Small intestine (tissue), 16 donors: ENCODE measurements at places on chromosomes 1 and 21. TPM values are rescaled to one million over a fixed set of nuclear protein-coding genes. Genes with fewer than 3 reads are reported as not detected.

DNA sequence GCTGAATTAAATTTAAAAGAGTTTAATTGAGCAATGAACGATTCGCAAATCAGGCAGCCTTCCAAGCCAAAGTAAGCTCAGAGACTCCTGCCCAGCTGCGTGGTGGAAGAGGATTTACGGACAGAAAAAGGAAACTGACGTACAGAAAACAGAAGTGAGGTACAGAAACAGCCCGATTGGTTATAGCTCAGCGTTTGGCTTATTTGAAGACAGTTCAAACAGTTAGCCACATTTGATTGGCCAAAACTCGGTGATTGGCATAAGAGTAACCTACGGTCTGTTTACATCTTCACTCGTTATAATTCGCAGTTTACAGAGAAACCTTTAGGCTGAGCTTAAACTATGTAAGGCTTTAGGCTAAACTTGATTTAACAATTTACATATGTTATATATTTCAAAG, 46.9 kb downstream of the CR1L start:
- H3K4me3 ChIP-seq: no peak overlapping the region
- DNase-seq: no peak
- H3K4me1 ChIP-seq: no peaks in the 10 kb centered on the region
- H3K27me3 ChIP-seq: no peaks in the 10 kb centered on the region

GRCh38 chr1:9291914-9292360, 757 bp upstream of the SPSB1 start:
- H3K4me3 ChIP-seq: peak overlapping the region; percentile 97
- peak overlapping the region; percentile 87 for H3K27ac ChIP-seq
- peaks cover 10% of the 10 kb centered on the region for H3K4me1 ChIP-seq
- no peaks in the 10 kb centered on the region for H3K27me3 ChIP-seq

DNA sequence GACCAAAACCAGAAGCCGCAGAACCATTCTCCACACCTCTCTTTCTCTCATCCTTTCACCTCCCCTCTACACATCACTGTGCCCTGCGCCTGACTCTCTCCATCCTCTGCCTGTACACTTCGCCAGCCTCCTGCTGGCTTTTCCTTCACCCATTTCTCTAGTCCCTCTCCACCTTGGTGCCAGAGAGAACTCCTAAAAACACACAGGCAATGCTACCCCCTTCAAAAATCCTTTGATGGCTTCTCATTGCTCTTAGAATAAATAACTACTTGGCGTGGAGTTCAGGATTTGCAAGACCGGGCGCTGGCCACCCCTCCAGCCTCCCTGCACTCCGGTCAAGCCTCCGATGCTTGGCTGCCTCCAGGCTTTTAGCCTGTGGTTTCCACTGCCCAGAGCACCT, 8.6 kb downstream of the CRABP2 start:
- peaks cover 3% of the 10 kb centered on the region for H3K27me3 ChIP-seq
- DNase-seq: no peak
- H3K4me1 ChIP-seq: peaks cover 27% of the 10 kb centered on the region
- no peak overlapping the region for H3K4me3 ChIP-seq

- DNase-seq: no peak
- no peaks in the 10 kb centered on the region for H3K36me3 ChIP-seq
- no peak overlapping the region for H3K4me3 ChIP-seq
These were observed 321.0 kb upstream of the SNX7 start for GRCh38 chr1:98340511-98340910.

DNA sequence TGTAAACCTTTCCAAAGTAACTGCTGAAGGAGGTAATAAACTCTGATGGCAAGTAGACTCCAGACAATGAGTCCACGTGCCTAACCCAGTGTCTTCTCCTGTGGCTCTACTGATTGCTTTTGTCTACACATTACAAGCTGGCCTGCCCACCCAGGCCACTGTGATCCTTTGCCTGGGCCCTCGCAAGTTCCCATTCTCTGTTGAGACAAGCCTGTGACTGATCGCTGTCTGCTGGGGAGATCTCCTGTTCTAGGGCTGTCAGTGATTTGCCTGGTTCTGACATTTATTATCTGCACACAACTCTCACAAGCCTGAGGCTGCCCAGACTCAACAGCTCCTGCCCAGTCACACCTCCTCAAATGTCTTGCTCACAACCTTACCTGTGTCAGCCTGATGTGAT, 81.4 kb downstream of the CYYR1 start:
- no peaks in the 10 kb centered on the region for H3K4me1 ChIP-seq
- H3K4me3 ChIP-seq: no peak overlapping the region
- no peak for DNase-seq
- no peaks in the 10 kb centered on the region for H3K27me3 ChIP-seq
- no peaks in the 10 kb centered on the region for H3K36me3 ChIP-seq

DNA sequence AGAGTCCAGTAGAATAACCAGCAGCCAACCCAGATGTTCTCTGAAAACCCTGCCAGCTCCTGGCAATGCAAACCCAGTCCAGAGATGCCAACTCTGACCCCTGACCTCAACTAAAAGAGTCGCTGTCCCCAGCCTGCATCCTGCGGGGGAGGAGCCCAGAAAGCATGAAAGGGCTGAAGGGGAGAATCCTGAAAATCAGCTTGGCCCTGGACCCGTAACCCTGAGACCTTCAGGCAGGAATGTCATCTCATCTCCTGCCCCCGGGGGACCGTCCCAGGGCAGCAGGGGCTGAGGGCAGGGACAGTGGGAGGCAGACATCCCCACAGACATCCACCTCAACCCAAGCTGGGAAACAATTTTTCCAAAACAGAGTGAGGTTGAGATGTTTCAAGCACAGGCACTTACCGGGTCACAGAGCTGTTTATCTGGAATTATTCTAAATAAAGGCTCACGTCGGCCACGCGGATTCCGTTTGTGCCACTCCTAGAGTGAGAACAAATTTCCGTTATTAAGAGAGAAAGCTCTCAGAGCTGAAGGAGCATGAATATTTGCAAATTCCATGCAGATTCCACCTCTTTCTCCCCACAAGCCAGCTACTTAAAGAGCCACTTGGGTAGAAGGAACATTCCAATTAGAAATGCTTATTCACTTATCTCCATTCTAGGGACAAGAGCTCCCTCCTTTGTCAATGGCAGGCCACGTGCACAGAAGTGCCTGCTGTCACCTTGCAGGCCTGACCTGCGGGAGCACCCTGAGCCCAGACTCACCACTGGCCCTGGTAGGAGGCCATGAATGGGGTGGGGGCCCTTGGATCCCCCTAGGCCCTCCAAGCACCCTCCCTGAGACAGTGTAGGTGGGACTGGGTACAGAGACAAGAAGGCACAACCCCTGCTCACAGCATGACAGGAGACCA, 240.1 kb downstream of the NPHP4 start:
- H3K36me3 ChIP-seq: no peaks in the 10 kb centered on the region
- H3K27me3 ChIP-seq: no peaks in the 10 kb centered on the region
- DNase-seq: no peak

GRCh38 chr1:39657402-39657801, 14.5 kb downstream of the NT5C1A start:
- peaks cover 20% of the 10 kb centered on the region for H3K27me3 ChIP-seq
- no peaks in the 10 kb centered on the region for H3K4me1 ChIP-seq
- DNase-seq: no peak
- no peaks in the 10 kb centered on the region for H3K36me3 ChIP-seq
- H3K4me3 ChIP-seq: no peak overlapping the region

- no peak overlapping the region for H3K27ac ChIP-seq
- peak; percentile 52 for DNase-seq
- no peak overlapping the region for H3K4me3 ChIP-seq
These were observed 81.9 kb upstream of the HAO2 start for GRCh38 chr1:119286587-119287181.

DNA sequence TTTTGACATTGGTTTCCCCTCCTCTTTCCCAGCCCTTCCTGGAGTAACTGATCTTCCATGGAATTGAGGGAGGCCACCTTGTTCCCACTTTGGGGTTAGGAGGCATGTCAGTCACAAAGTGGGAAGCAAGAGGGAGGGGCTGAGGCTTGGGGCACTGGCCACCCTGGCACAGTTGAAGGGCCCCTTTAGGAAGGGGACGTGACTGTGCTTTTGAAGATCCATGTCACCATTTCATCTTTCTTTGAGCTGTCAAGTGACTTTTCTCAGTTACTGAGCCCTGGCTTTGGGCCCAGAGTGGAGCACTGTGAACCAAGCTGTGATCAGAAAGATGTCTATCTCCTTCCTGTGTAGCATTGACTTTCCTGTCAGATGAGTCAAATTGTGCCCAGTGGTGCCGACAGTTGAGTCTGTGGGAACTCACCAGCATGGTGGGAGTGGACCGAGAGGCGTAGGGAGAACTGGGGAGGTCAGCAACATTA, 38.5 kb upstream of the TDRD10 start:
- no peak overlapping the region for H3K27ac ChIP-seq
- H3K4me3 ChIP-seq: no peak overlapping the region
- H3K27me3 ChIP-seq: no peaks in the 10 kb centered on the region
- H3K36me3 ChIP-seq: peaks cover 4% of the 10 kb centered on the region

GRCh38 chr1:75132812-75133619, 1.2 kb upstream of the LHX8 start:
- H3K4me1 ChIP-seq: no peaks in the 10 kb centered on the region
- peaks cover 21% of the 10 kb centered on the region for H3K27me3 ChIP-seq
- no peak for DNase-seq
- no peaks in the 10 kb centered on the region for H3K36me3 ChIP-seq
- no peak overlapping the region for H3K4me3 ChIP-seq
- no peak overlapping the region for H3K27ac ChIP-seq

- H3K4me1 ChIP-seq: no peaks in the 10 kb centered on the region
- H3K27me3 ChIP-seq: no peaks in the 10 kb centered on the region
- H3K36me3 ChIP-seq: no peaks in the 10 kb centered on the region
- DNase-seq: no peak
- no peak overlapping the region for H3K4me3 ChIP-seq
- no peak overlapping the region for H3K27ac ChIP-seq
These were observed 38.2 kb downstream of the TIAM1 start for GRCh38 chr21:31305888-31306287.

- no peak overlapping the region for H3K27ac ChIP-seq
- H3K4me1 ChIP-seq: peaks cover 5% of the 10 kb centered on the region
- peak; percentile 89 for DNase-seq
- H3K4me3 ChIP-seq: no peak overlapping the region
- H3K36me3 ChIP-seq: no peaks in the 10 kb centered on the region
These were observed 3.8 kb upstream of the NCMAP start for GRCh38 chr1:24551960-24552571.

DNA sequence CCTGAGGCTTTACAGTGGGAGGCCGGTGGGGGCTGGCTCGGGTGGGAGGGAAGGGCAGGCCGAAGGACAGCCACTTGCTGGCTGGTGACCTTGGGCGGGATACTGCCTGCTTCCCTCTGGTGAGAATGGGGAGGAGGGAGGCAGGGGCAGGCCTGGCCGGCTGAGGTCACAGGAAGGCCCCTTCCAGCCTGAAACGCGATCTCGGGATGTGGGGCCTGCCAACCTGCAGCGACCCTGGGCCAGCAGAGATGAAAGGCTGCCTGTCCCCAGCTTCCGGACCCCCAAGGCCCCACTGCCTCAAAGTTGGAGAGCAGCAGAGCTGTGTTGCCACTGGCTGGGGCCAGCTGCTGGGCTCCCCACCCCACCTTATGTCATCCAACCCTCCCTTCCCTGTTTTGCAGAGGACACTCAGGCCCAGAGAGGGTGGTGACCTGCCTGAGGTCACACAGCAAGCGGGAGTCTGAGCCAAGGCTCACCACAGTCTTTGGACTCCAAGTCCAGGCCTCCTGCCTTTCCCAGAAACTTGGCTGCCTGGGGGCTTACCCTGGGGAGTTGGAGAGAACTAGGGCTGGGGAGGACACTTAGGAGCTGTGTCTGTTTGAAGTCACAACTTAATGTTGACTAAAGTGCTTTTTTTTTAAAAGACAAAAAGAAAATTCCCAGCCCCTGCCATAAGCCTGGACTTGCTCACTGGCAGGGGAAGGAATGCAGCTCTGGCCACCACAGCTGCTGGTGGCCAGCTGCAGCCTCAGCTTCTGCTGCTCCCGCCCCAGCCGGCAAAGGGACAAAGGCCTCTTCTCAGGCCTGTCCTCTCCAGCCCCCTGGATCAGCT, 14.8 kb upstream of the WASF2 start:
- no peak overlapping the region for H3K4me3 ChIP-seq
- no peaks in the 10 kb centered on the region for H3K36me3 ChIP-seq
- H3K4me1 ChIP-seq: no peaks in the 10 kb centered on the region
- no peak for DNase-seq
- peak overlapping the region; percentile 83 for H3K27ac ChIP-seq
- H3K27me3 ChIP-seq: no peaks in the 10 kb centered on the region

DNA sequence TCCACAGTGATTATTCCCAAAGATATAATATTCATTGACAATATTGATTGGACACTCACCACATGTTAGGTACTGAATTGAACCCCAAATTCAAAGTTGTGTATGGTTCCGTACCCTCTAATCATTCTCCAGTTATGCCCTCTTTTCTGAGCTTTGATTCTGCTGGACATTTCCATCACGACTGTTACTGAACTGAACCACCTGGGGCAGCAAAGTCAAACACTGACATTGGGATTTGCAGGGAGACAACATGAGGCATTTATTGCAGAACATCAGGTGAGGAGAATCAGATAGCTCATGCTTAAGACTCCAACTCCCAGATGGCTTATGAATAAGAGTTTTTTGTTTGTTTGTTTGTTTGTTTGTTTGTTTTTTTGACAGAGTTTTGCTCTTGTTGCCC, 420.9 kb downstream of the DISC1 start:
- no peak overlapping the region for H3K4me3 ChIP-seq
- H3K27ac ChIP-seq: no peak overlapping the region

- H3K27me3 ChIP-seq: no peaks in the 10 kb centered on the region
- no peaks in the 10 kb centered on the region for H3K36me3 ChIP-seq
- H3K27ac ChIP-seq: no peak overlapping the region
- DNase-seq: no peak
These were observed 1154.6 kb downstream of the BRINP3 start for GRCh38 chr1:189323091-189323490.

DNA sequence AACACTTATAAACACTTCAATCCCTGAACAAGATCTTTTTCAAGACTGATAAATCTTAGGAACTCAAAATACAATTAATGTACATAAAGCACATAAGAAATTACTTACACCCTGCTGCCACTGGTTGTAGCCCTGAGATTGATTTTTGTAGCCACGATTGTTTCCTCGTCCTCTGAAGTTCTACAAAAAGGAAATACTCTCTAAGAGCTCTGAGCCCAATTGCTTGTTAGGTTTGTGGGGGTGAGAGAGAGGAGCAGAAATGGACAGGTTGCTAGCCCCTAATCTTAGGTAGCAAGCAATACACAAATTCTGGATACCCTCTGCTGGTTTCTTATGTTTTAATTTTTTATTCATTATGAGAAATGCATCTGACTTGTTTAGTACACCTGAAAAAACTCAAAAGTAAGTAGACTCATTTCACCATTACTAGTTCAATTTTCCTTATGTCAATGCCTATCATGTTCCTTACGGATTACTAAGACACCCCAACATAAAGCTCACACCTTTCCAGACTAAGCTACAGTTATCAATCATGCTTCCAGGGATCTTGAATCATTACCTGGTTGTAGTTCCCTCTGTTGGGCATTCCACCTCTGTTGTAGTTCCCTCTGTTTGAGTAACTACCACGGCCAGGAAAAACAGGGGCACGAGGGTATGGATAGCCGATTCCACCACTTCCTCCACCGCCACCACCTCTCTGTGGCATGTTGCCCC, 9.3 kb downstream of the HNRNPU start:
- H3K27ac ChIP-seq: no peak overlapping the region
- no peak overlapping the region for H3K4me3 ChIP-seq
- H3K27me3 ChIP-seq: no peaks in the 10 kb centered on the region
- peaks cover under 1% of the 10 kb centered on the region for H3K4me1 ChIP-seq
- H3K36me3 ChIP-seq: peaks cover 21% of the 10 kb centered on the region

- H3K36me3 ChIP-seq: no peaks in the 10 kb centered on the region
- H3K27ac ChIP-seq: no peak overlapping the region
- no peak for DNase-seq
- no peaks in the 10 kb centered on the region for H3K4me1 ChIP-seq
These were observed 8.5 kb downstream of the SLC26A9 start for GRCh38 chr1:205934788-205935187.

PTGFR gene
- polyA plus RNA-seq: 0.90 TPM

SEMA6C gene
- polyA plus RNA-seq: 20.2 TPM

SPRR5 gene
- not detected for polyA plus RNA-seq

PGBD2 gene
- 12.9 TPM for polyA plus RNA-seq

OR2L8 gene
- not detected for polyA plus RNA-seq

DCDC2B gene
- polyA plus RNA-seq: not detected

OR2T11 gene
- not detected for polyA plus RNA-seq

TEX38 gene
- not detected for polyA plus RNA-seq
